ENCODE measurements at places on chromosomes 6 and 20. TPM values are rescaled to one million over a fixed set of nuclear protein-coding genes. Genes with fewer than 3 reads are reported as not detected.

DNA sequence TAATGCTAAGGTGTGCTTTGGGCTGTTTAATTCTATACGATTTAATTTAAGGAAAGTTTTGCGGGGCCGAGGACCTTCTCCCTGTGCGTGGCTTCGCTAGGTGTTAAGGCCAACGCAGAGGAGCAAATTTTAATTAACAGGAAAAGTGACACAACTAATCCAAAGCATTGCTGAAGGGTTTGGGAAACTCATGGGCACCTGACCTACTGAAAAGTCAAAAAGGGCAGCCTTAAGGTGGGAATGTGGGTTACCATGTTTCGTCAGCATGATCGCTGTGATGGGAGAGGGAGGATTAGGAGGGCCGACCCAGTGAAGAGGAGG lies 415 bp upstream of the CUL9 start:
- H3K27ac ChIP-seq, result peak overlapping the region; percentile 70
- H3K4me3 ChIP-seq, result peak overlapping the region; percentile 79
- no peak for DNase-seq

DNA sequence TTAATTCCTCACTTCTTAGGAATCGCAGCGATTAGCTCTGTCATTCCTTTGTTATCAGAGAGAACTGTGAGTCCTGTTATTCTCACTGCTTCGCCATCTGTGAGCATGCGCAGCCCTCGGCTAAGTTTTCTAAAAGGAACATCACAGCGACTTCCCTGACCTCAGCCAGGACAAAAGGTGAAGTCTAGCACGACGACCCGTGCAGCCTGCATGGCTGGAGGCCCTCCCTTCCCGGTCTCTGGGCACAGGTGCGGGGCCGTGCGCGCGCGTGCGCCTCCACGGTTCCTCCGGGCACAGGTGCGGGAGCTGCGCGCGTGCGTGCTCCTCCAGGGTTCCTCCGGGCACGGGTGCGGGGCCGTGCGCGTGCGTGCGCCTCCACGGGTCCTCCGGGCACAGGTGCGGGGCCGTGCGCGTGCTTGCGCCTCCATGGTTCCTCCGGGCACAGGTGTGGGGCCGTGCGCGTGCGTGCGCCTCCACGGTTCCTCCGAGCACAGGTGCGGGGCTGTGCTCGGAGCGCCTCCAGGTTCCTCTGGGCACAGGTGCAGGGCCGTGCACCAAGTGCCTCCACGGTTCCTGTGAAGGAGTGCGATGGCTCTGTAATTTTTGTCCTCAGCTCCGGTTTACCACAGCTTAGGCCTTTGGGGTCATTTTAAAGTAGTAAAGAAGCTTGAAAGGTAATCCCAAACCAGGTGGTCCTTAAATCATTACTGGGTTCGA lies 212.3 kb downstream of the ERMARD start:
- no peak overlapping the region for H3K4me3 ChIP-seq
- H3K4me1 ChIP-seq, result no peaks in the 10 kb centered on the region
- H3K27me3 ChIP-seq, result no peaks in the 10 kb centered on the region
- DNase-seq, result peak; percentile 3
- no peak overlapping the region for H3K27ac ChIP-seq
- no peaks in the 10 kb centered on the region for H3K36me3 ChIP-seq

RIMS4 gene
- 0.18 TPM for total RNA-seq

C20orf202 gene
- total RNA-seq, result not detected

COL12A1 gene
- total RNA-seq, result 61.1 TPM

FOXS1 gene
- total RNA-seq, result not detected

DNA sequence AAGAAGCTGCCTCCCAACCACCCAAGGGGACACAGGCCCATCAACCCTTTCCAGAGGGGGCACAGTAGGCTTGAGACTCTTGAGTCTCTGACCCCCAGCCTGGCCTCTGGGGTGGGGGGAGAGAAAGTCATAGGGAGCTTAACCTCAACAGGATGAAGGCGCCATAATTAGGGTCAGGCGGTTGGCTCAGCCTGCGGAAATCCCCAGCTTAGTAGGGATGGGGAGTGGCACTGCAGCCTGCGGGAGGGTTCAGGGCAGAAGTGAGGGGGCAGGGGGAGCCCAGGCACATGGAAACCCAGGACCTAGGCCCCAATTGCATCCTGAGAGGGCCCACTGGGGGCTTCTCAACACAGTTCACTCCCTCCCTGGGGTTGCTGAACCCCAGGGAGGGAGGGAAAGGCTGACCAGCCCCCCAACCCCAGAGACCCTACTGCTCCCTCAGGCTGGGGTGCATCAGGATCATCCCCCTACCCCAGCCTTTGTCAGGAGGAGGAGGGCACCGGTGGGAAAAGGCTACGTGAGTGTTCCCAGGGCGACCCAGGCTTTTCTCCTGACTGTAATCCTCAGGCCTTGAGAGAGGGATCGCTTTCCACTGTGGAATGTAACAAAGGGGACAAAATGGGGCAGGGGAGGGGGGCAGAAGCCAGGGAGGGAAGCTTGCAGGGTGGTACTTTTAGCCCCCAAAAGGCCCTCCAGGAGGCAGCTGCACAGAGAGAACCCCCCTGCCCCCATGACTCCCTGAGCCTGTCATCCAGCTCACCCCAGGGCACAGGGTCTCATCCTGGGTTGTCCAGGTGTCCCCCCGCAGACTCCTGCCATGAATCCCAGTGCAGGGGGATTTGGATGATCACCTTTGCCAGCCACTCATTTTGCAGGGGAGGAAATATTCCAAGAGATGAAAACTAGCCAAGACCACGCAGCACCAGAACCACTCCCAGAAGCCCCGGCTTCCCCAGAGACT lies 46.4 kb downstream of the MRPL14 start:
- H3K27ac ChIP-seq, result no peak overlapping the region
- no peak for DNase-seq
- H3K4me3 ChIP-seq, result no peak overlapping the region
- H3K36me3 ChIP-seq, result no peaks in the 10 kb centered on the region

- no peak overlapping the region for H3K4me3 ChIP-seq
- no peaks in the 10 kb centered on the region for H3K4me1 ChIP-seq
- no peaks in the 10 kb centered on the region for H3K36me3 ChIP-seq
- no peak for DNase-seq
Measured at GRCh38 chr20:12886618-12887363, 122.0 kb upstream of the SPTLC3 start.

Data from Peyer's patch (tissue), 4 donors.